ENCODE measurements at places on chromosomes 16 and 17. TPM values are rescaled to one million over a fixed set of nuclear protein-coding genes. Genes with fewer than 3 reads are reported as not detected.

PTX4 gene
- total RNA-seq, result not detected

- no peak overlapping the region for H3K27ac ChIP-seq
- H3K27me3 ChIP-seq, result no peaks in the 10 kb centered on the region
- no peaks in the 10 kb centered on the region for H3K36me3 ChIP-seq
Observed at GRCh38 chr16:28543072-28543471, 4.3 kb upstream of the NUPR1 start.

DNA sequence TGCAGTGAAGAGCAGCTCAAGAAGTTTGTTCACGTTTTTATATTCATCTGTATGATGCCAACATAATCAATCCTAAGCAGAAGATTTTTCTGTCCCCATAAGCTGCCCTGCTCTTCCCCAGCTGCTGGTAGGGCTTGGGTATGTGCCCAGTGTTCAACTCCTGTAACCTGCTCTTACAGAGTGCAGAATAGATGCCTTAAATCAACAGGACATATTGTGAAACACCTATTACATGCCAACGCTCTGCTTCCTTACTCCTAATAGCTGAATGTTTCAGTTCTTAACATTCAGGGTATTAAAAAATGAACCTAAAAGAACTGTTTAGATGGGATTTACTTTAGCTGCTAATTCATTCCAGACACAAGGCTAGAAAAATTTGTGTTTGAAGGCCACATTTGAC lies 190.9 kb downstream of the HS3ST3A1 start:
- H3K4me3 ChIP-seq, result no peak overlapping the region
- no peaks in the 10 kb centered on the region for H3K27me3 ChIP-seq
- peak; percentile 57 for DNase-seq

DNA sequence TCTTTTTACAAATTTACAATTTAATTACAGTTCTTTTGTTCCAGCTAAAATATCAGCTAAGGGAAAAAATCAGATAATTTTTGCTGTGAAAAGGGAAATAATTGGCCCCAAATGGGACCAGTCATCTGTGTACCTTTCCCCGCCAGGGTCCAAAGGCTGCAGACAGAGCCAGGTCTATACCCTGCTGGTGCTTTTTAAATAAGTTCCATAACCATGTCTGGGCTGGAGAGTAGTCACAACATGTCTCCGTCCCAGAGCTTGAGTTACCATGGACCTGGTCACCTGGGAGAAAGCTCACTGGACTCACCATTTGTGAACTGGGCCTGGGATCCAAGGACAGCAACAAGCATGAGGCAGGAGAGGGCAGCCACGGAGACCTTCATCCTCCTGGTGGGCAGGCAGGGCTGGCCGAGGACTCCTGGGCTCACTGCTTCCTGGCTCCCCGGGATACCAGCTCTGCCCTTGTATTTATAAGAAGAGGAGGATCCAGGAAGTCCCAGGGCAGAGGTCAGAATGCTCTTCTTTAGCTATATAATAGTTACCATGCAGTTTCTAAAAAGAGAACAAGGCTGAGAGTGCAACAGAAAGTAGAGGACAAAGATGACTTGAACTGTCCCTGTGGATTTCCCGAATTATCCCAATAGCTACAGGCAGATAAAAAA lies at the start of gene CCL15:
TSS of gene CCL15 (minus strand) at position 444 of the 662 bp plus-strand sequence. CDS start at position 383, 61 bp downstream.
- peak within 1 kb of the TSS; percentile 78 for H3K4me3 ChIP-seq
- DNase-seq, result peak; percentile 80
- peak within 1 kb of the TSS; percentile 88 for H3K27ac ChIP-seq
- peaks cover 5% of the 10 kb centered on the region for H3K36me3 ChIP-seq
- peaks cover 61% of the 10 kb centered on the region for H3K4me1 ChIP-seq
- H3K27me3 ChIP-seq, result no peaks in the 10 kb centered on the region

DNA sequence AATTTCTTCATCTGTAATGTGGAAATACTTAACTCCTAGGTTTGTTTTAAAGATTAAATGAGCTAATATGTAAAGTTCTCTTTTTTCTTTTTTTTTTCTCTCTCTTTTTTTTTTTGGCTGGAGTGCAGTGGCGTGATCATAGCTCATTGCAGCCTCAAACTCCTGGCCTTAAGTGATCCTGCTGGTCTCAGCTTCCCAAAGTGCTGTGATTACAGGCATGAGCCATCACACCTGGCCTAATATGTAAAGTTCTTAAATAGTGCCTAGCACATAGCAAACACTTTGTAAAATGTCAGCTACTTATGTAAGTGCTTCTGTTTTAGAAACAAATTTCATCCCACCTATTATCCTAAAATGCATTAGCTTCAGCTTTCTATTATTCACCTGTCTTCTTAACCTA lies 40.0 kb downstream of the TMC6 start:
- H3K27me3 ChIP-seq, result no peaks in the 10 kb centered on the region
- no peak overlapping the region for H3K4me3 ChIP-seq
- peaks cover 20% of the 10 kb centered on the region for H3K36me3 ChIP-seq
- no peak overlapping the region for H3K27ac ChIP-seq
- H3K4me1 ChIP-seq, result no peaks in the 10 kb centered on the region
- no peak for DNase-seq

GRCh38 chr16:22326771-22327445 lies 29.7 kb downstream of the POLR3E start:
- no peaks in the 10 kb centered on the region for H3K27me3 ChIP-seq
- no peaks in the 10 kb centered on the region for H3K4me1 ChIP-seq
- peaks cover 97% of the 10 kb centered on the region for H3K36me3 ChIP-seq
- no peak overlapping the region for H3K4me3 ChIP-seq

DNA sequence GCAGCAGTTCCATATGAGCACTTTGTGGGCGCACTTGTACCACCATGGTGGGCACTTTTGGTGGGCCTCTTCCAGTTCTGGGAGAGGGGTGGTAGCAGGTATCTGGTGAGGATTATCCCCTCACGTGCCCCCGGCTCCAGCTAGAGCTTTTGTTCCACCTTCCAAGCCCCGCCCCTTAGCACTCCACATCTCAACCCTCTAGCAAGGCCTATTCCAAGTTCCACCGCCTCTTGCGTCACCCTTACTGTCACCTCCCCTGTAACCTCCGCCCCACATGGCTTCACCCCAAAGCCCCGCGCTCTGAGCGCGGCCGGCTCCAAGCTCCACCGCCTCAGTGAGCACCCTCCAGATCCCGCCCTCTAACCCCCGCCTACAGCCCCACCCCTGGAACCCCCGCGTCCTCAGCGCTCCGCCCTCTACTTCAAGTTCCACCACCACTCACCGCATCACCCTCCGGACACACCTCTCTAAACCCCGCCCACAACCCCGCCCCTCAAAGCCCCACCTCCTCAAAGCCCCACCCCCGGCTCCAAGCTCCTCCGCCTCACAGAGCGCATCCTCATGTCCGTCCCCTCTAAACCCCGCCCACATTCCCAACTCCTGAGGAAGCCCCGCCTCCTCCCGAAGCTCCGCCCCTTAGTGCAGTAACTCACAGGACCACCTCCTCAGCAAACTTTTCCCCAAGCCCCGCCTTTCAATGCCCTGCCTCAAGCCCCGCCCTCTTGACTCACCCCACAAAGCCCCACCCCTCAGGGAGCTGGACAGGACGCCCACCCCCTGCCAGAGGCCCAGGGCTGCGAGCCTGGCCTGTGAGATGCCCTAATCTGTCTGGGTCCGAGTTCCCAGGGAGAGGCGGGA lies 11.1 kb downstream of the SCN4A start:
- H3K4me3 ChIP-seq, result no peak overlapping the region
- H3K4me1 ChIP-seq, result peaks cover 24% of the 10 kb centered on the region
- no peaks in the 10 kb centered on the region for H3K36me3 ChIP-seq
- H3K27ac ChIP-seq, result peak overlapping the region; percentile 2
- H3K27me3 ChIP-seq, result peaks cover 28% of the 10 kb centered on the region

- no peak for DNase-seq
- H3K4me1 ChIP-seq, result no peaks in the 10 kb centered on the region
- no peaks in the 10 kb centered on the region for H3K27me3 ChIP-seq
- no peak overlapping the region for H3K4me3 ChIP-seq
Observed at GRCh38 chr16:7805686-7806396, 473.2 kb downstream of the RBFOX1 start.

GRCh38 chr17:73748508-73748907 lies 104.3 kb upstream of the SDK2 start:
- no peaks in the 10 kb centered on the region for H3K36me3 ChIP-seq
- H3K27me3 ChIP-seq, result peaks cover 5% of the 10 kb centered on the region
- H3K4me3 ChIP-seq, result no peak overlapping the region
- H3K27ac ChIP-seq, result no peak overlapping the region

- H3K27ac ChIP-seq, result no peak overlapping the region
- peaks cover 9% of the 10 kb centered on the region for H3K4me1 ChIP-seq
- no peaks in the 10 kb centered on the region for H3K36me3 ChIP-seq
- no peak for DNase-seq
- H3K27me3 ChIP-seq, result peaks cover 3% of the 10 kb centered on the region
- H3K4me3 ChIP-seq, result no peak overlapping the region
Observed at GRCh38 chr17:6035801-6036394, 34.3 kb upstream of the WSCD1 start.

SMIM22 gene
- not detected for total RNA-seq

TP53TG3 gene
- not detected for total RNA-seq

DNA sequence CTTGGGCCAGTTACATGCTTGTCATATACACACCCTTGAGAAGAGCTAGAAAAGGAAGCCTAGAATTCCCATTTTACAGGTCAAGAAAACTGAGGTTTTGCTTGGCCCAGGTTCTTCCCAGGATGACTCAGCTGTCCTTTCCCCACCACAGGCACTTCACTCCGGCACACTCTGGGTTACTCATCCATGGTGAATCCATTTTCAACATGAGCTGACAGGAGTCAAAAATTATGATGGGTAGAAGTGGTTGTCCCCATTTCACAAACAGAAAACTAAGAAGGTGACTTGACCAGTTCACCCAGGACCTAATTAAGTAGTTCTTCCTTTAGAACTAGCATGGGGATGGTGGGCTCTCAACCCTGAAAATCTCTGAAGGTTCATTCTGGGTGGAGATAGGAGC lies 67.2 kb downstream of the USP22 start:
- peaks cover 26% of the 10 kb centered on the region for H3K4me1 ChIP-seq
- H3K27ac ChIP-seq, result no peak overlapping the region
- DNase-seq, result no peak
- peaks cover 1% of the 10 kb centered on the region for H3K36me3 ChIP-seq
- H3K27me3 ChIP-seq, result no peaks in the 10 kb centered on the region

CDH15 gene
- total RNA-seq, result 2.2 TPM

GRCh38 chr17:31580316-31580705 lies 188.8 kb downstream of the RAB11FIP4 start:
- no peak overlapping the region for H3K4me3 ChIP-seq
- DNase-seq, result no peak

BTBD17 gene
- not detected for total RNA-seq

DNA sequence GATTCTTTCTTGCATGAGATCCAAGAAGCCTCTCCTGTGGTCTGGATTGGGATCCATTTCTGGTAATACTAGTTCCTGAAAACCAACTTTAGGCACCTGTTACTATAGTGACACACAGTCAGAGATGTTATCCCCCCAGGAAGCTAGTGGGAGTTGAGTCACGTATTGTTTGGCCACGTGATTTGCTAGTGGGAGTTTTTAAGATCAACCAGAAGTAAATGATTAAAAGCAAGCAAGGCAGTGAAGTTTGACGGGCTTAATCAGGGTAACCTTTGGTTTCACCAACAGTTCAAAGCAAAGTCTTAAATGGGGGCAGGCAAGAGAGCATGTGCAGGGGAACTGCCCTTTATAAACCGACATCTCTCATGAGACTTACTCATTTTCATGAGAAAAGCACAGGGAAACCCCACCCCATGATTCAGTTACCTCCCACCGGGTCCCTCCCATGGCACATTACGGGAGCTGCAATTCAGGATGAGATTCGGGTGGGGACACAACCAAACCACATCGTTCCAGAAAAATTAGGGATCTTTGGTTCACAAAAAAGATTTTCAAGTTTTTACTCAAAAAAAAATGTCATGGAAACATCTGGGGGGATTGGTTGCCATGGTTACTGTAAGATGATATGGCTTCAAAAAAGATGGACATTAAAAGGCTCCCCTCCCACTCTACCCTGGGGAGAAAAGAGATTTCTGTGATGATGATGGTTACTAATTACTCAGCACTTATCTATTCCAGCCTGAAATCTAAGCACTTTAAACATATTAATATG lies 483.1 kb upstream of the ERCC4 start:
- H3K4me3 ChIP-seq, result no peak overlapping the region
- no peaks in the 10 kb centered on the region for H3K36me3 ChIP-seq
- no peaks in the 10 kb centered on the region for H3K27me3 ChIP-seq
- peaks cover 26% of the 10 kb centered on the region for H3K4me1 ChIP-seq

DNA sequence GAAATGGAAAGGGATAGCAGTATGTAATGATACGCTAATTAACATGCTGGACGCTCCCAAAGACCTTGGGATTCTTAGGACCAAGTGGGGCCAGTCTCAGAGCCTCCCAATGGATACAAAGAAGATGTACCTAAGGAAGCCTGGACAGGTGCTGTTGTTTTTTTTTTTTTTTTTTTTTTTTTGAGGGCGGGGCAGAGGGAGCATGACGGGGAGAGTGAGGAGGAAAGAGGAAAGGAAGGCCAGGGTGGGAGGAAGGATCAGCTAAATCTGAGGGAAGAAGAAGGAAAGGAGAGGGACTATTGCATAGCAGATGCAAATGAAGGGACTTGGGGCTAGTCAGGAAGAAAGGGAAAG lies 2.5 kb downstream of the VAMP2 start:
- H3K27ac ChIP-seq, result no peak overlapping the region
- peaks cover 1% of the 10 kb centered on the region for H3K36me3 ChIP-seq
- no peak for DNase-seq
- H3K27me3 ChIP-seq, result no peaks in the 10 kb centered on the region
- no peak overlapping the region for H3K4me3 ChIP-seq

GRCh38 chr17:39684369-39685192 lies 3.3 kb downstream of the PGAP3 start:
- no peak overlapping the region for H3K4me3 ChIP-seq
- H3K4me1 ChIP-seq, result peaks cover 24% of the 10 kb centered on the region
- no peak for DNase-seq

DNA sequence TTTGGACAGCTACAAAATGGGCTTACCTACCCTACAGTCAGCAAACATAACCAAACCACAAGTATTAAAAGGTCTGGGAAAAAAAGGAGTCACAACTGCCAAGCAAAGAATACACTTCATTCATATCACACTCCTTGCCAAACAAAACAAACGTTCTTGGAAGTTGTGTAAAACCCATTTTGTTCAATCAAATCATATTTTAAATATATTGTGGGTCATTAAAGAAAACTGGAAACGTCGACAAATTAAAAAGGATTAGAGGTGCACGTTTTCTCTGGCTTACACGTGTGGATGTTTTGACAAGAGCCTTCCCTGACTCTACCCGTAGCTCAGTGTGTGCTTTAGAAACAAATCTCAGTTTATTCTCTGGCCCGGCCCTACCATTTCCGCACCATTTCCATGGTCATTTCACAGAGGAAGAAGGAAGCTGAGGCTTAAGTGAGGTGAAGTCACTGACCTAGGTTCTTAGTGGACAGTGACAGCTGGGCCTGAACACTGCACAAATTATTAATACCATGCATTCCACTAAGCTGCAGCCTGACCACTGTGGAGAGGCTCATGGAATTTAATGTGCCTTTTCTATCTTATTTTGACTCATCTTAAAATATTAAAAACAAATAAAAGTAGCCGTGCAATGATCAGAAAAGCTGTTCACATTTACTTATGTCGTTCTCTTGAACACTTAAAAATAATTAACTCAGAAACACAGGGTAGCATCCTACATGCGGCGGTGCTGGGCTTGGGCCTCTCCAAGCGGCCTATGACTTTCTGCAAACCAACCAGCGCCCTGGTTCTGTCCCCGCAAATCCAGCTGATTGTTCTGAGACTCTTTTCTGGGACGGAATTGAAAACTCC lies 968 bp downstream of the CEP112 start:
- peak; percentile 16 for DNase-seq
- H3K27ac ChIP-seq, result peak overlapping the region; percentile 19
- peaks cover 23% of the 10 kb centered on the region for H3K4me1 ChIP-seq
- H3K36me3 ChIP-seq, result no peaks in the 10 kb centered on the region
- H3K27me3 ChIP-seq, result no peaks in the 10 kb centered on the region

Data from HepG2 (cell line).